ENCODE measurements at places on chromosomes 5 and 9.

DNA sequence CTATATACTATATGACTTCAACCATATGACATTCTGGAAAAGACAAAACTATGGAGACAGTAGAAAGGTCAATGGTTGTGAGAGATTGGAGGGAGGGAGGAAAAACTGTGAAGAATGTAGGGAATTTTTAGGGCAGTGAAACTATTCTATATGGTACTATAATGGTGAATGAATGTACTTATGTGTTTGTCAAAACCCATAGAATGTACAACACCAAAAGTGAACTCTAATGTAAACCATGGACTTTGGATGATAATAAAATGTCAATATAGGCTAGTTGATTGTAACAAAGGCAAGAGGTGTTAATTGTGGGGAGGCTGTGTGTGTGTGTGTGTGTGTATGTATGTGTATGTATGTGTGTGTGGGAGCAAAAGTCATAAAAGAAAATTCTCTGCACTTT is 10.8 kb upstream of the STOM start:
- DNase-seq, result no peak

GRCh38 chr5:19855031-19855430 is 133.0 kb downstream of the CDH18 start:
- DNase-seq, result peak; percentile 46

GRCh38 chr9:30476826-30477225 is 1907.6 kb upstream of the ACO1 start:
- DNase-seq, result no peak

DNA sequence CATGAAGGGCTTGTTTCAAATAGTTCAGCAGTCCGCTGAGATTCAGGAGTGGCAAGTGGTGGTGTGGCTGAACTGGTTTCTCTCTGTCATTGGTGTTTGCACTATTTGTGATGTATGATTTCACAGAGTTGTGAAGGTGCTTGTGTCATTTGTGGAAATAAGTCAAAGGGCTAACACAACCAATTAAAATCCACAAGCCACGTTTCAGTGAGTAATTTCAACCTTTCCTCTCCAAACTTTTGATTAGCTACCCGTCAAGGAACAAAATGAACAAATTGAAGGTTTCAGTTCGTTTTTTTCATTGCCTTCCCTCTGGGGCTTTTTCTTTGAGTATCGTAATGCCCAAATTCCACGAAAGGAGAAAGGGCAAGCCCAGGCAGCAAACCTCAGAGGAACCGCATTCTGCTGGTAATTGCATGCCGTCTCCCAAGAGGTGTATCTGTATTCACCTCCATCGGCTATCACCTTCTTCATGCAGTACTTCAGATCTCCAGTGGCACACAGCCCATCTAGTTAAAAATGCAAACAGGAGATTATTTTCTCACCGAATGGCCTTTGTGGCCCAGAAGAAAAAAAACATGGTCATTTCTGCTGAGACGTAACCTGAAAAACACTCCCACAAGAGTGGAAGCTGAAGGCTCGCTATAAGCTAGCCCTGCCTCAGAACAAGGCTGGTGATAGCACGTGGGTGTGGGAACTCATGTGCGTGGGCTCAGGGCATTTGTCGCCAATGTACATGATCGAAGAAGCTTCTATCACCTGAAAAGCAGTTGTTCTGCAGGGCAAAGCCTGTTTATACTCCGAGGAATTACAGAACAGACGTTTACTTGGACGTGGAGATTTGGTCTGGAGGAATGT is 197.1 kb downstream of the NR3C1 start:
- DNase-seq, result no peak

- no peak for DNase-seq
These were observed 93.1 kb upstream of the TBCA start for GRCh38 chr5:77869116-77869798.

DNA sequence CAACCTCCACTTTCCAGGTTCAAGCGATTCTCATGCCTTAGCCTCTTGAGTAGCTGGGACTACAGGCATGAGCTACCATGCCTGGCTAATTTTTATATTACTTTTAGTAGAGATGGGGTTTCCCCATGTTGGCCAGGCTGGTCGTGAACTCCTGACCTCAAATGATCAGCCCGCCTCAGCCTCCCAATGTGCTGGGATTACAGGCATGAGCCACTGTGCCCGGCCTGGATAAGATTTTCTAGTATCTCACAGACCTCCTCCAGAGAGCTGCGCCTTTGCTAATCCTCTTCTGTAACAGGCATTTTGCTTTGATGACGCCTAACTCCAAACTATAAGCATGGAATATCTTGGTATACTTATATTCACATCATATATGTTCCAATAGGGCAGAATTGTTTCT is 99.4 kb downstream of the FSTL4 start:
- DNase-seq, result no peak

- DNase-seq, result peak; percentile 71
These were observed 19.9 kb upstream of the PRXL2C start for GRCh38 chr9:96674906-96675538.

GRCh38 chr9:20325008-20325407 is 297.3 kb downstream of the MLLT3 start:
- DNase-seq, result no peak

DNA sequence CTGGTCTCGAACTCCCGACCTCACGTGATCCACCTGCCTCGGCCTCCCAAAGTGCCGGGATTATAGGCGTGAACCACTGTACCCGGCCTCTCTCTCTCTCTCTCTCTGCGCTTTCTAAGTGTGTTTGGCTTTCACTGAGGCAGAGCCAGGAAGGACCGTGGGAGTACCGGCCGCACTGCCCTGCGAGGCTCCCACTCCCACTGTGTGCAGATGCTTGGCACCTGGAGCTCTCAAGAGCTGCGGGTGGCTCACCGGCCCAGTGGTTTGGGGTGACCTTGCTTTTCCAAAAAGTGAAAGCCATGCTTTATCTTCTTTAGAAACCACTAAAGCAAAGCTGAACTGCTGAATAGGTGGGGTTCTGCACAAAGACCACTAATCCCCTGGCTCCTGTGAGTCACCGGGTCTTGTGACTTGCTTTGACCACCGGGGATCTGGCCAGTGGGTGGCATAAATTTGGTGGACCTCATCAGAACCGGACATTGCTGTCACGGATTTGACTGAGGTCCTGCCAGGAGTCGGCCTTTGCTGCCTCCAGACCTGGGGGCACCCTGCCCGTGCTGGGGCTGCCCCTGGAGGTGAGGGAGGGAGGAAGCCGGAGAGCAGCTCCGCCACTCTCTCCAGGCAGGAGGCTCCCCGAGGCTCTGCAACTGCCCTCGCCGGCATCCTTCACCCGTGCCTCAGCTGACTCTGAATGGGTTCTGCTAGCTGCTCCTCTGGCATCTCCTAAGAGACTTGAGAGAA is 228.9 kb downstream of the FANCC start:
- DNase-seq, result no peak

- no peak for DNase-seq
These were observed 16.6 kb downstream of the FBP2 start for GRCh38 chr9:94577036-94577435.

DNA sequence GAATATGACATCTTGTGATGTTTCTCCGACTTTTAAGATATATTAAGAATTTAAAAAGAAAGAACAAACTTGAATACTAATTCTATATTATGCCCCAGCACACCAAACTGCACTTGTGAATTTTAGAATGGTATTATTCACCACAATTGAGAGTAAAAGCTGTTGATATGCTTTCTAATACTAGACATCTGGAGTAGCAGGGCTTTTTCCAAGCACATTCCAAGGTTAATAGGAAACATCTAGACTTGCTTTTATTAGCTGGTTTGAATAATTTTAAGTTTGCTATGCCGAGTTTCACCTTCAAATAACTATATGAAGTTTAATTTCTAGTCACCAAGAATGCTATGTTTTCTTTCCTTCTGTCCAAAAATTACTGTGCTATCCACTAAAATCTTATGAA is 13.5 kb downstream of the NREP start:
- DNase-seq, result no peak

- DNase-seq, result no peak
These were observed 60.6 kb upstream of the PTPN3 start for GRCh38 chr9:109558718-109559151.

DNA sequence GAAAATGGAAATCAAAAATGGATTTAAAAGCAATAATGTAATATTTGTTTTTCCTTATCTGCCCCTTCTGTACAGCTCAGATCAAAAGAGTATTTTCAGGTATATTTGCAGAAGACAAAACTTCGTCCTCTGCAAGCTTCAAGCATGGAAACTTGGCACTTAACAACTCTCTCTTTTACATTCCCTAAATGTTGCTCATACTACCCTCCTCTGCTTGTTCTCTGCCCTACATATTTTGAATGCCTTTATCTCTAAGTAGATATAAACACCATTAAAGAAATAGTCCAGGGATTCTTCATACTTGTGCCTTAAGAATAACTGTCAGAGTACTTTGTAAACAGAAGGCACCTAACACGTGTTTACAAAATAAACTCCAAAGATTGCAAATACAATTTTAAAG is 19.2 kb upstream of the SMC2 start:
- DNase-seq, result peak; percentile 44

- DNase-seq, result peak; percentile 18
These were observed 32.6 kb upstream of the ACO1 start for GRCh38 chr9:32351845-32352244.

GRCh38 chr9:113614843-113615648 is 151.5 kb downstream of the RGS3 start:
- no peak for DNase-seq

DNA sequence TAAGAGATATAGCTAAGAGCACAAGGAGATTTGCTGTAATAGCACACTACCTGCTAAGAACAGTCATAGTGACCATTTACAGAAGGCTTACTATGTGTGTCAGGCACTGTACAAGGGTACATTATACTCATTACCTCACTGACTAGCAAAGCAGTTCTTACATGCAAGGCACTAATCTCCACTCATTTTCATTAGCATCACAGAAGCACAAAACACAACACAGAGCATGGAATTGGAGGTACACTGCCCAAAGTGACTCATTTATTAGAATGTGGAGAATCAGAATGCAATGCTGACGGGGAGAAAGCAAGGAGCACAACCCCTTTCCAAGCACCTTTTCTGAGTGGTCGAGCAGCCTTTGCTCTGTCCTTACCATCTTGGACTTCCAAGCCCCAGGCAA is 169.7 kb downstream of the ENTREP1 start:
- DNase-seq, result no peak

DNA sequence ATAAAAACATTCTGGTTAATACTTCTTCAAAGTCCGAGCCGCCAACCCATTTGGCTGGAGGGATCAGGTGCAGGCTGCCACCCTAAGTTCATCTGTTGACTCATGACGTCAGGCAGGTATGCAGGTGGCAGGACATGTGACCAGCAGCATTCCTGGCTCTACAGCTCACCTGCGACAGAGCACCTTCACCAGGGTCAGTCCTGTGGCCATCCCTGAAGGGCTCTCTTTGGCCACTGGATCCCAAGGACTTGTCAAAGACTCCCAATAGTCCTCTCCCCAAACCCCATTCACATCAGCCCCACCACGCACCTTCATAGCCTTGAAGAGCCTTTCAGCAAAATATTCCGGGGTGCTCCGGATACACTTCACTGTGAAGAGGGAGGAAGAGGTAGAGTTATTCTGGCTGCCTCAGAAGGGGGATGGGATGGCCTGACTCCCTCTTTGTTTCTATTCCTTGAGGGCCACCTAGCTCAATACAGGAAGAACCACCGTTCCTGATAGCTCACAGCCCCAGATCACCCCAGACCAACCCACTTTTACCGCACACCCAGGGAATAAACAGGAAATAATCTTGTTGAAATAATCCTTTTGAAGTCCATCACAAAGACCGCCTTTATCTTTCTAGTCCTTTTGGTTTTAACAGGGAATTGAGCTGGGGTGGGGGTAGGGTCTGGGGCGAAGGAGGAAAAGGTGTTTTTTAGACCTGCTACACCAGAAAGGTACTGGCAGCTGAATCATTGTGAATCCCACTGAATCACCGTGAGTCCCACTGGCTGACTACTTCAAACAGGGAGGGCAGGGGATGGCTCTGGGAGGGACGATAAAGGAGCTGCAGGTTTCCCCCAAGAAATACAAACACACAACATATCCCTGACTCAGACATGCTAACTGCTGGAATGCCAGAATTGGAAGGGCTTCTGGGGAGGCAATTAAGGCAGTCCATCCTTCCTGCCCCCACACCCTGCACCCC is 26.4 kb downstream of the ANXA6 start:
- DNase-seq, result peak; percentile 11

- no peak for DNase-seq
These were observed 50.4 kb upstream of the ARAP3 start for GRCh38 chr5:141732417-141732816.

DNA sequence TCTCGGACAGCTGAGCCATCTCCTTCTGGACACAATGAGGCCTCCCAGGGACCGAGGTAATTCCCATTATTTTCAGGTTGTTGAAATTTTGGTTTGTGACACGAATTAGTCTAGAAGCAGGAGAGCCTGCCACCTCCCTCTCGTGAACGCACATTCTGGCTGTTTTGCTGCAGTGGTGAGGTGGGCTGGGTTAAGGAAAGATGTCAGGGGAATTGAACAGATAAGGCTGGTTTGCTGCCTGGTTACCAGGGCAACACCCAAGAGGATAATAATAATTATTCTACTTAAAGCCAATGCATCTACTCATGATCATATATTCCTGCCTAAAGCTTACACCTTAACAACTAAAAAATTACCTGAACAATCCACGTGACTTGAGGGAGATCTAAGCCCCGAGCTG is 38.1 kb downstream of the DDX31 start:
- DNase-seq, result no peak

GRCh38 chr5:110770286-110770685 is 31.5 kb downstream of the SLC25A46 start:
- DNase-seq, result no peak

DNA sequence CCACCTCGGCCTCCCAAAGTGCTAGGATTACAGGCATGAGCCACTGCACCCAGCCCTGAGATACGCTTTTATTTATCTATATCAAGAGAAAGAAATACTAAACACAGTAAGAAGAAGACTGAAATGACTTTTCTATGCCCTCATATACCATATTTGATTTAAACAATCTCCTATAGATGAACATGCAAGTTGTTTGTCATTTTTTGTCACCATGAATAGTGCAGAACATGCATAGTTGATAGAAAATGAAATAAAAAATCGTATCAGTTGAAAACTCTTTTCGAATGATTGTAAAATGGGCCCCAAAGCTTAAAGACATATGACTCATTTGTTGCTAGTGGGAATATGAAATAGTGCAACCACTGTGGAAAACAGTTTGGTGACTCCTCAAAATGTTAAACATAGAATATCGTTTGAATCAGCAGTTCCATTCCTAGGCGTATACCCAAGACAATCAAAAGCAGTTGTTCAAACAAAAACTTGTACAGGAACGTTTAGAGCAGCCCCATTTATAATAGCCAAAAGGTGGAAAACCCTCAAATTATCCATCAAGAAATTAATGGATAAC is 61.4 kb upstream of the ANKH start:
- peak; percentile 24 for DNase-seq

DNA sequence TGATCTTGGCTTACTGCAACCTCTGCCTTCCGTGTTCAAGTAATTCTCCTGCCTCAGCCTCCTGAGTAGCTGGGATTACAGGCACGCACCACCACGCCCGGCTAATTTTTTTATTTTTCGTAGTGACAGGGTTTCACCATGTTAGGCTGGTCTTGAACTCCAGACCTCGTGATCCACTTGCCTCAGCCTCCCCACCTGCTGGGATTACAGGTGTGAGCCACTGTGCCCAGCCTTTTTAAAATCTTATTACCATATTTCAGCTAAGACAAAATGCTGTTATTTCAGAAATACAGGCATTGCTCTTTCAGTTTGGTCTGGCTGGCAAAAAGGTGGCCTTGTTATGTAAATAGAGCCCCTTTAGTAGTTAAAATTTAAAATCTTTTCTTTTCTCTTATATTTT is 46.9 kb upstream of the GLDC start:
- DNase-seq, result no peak

Data from PC-3 (cell line).